ENCODE measurements at places on chromosomes 13 and 19.

- no peak for DNase-seq
These were observed 4.8 kb downstream of the RUBCNL start for GRCh38 chr13:46382224-46382623.

DNA sequence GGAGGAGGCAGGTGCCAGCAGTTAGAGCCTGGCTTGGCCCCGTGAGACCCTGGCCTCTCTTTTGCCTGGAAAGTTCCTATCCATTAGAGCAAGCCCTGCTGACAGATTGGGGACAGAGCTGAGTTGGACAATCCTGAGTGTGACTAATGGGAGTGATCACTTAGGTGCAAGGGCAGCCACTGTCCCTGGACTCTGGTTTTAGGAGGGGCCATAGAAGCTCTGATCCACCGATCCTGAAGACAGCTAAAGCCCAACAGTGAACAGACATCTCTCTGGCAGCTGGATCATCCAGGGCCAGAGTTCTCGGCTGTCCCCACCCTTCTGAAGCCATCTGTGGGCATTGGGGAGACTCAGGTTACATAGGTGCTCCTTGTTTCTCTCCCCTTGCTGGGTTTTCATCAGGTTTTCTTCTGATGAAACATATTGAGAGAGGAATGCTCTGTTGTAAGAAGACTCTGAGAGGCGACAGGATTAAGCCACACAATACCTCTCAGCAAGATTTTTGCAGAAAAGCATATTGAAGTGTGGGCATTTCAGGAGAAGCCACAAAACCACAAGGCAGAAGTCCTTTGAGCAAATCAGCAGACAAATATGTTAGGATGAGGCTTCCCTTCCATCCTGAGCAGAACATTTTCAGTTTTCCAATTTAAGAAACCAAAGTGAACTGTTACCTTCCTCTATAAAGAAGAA, 288.0 kb upstream of the MAB21L1 start:
- DNase-seq: no peak

DNA sequence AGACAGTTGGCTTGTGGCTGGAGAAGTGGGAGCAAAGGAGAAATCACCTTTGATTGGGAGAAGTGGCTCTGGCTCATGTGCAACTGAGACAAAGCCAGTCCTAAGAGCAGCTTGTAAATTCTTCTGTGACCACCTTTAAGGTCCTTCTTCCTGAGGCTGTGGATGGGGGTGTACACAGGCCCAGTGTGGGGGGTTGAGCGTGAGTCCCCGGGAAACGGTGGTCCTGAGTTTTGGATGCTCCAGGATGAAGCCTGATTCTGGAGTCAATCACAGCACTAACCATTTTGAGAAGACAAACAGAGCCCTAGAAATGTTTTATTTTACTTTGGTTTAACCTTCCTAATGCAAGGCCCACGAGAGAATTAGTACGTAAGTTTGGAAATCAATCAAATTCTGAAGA, 3.9 kb upstream of the CEBPA start:
- DNase-seq: no peak

- no peak for DNase-seq
These were observed 47.5 kb upstream of the LSM14A start for GRCh38 chr19:34124828-34125227.

Data from H1 (cell line).